Stimulated activated naive CD4-positive, alpha-beta T cell treated with Interleukin-2 at 50 U/mL for 16 hours (primary cell): ENCODE measurements at places on chromosomes 5 and 9.
A peak's percentile ranks its signal among the peaks of the same experiment; 100 is the strongest.

- no peak for DNase-seq
Observed at GRCh38 chr9:110135846-110136245, 72.1 kb downstream of the C9orf152 start.

DNA sequence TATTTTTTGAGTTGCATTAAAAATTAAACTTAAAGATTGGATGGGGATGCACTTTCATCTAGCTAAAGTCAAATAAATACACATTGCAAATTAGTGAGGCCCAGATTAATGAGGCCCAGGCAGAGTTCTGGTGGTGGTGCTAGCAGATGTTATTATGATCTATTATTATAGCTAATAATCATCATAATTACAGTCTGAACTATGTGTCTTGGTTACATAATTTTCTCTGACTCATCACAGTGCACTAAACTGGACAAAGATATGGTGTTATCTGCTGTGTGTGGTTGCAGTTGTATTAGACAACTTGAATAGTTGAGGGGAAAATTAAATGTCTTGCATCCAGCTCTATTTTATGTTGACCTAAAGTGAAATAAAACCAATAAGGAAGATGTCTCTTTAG lies 568.8 kb downstream of the TLR4 start:
- DNase-seq = no peak

DNA sequence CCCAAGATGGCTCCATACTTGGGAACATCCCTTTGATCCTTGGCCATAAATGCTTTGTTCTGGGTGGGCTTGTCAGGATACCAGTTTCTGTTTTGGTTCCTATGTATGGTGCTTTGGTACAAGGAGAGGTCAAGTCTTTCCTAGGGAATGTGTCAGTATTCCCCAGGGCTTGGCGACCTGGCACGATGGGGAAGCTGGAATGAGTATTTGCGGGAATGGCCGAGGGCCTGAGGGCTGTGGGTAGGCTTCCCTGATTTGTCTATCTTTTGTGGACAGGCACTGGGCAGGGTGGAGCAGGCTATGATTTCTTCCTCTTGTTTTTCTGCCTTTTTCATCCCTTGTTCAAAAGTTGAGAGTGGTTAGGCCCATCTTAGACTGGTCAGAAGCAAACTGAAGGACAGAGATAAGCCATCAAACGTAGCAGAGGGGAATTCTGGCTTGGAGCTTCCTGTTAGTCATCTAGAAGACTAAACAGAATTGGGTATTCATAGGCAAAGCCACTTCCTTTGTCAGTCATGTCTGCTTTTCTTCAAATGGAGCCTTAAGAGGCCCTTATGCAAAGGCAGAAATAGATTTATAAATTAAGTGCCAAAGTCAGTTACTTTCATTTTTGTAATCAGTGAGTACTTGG lies 13.7 kb downstream of the DOCK2 start:
- DNase-seq = no peak

- DNase-seq = no peak
Observed at GRCh38 chr9:91411096-91411771, 12.4 kb downstream of the NFIL3 start.

DNA sequence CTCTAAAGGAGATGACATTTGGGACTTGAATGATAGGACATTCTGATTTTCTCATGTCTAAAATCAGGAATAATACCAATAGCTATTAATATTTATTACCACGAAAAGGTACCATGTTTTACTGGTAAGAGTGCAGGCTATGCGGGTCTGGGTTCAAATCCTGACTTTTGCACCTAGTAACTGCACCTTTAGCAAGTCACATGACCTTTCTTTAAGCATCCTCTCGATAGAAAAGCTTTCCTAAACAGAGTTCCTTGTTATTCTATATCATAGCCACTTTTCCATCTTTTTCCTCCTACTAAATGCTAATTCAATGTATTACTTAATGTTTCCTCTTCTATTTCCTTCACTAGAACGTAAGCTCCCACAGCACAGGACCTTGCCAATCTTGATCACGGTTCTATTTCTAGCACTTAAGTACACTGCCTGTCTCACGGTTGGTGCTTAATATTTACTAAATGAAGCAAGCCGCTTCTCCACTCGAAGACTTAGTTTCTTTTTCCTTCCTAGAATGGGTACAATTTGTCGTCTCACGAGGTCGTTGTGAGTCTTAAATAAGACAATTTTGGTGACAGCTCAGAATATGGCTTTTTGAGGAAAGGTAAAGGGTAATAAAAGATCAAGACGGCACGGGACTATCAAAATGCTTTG lies 816 bp downstream of the RBM18 start:
- DNase-seq = no peak

GRCh38 chr5:44387921-44388320 lies 1.3 kb downstream of the FGF10 start:
- DNase-seq = no peak

DNA sequence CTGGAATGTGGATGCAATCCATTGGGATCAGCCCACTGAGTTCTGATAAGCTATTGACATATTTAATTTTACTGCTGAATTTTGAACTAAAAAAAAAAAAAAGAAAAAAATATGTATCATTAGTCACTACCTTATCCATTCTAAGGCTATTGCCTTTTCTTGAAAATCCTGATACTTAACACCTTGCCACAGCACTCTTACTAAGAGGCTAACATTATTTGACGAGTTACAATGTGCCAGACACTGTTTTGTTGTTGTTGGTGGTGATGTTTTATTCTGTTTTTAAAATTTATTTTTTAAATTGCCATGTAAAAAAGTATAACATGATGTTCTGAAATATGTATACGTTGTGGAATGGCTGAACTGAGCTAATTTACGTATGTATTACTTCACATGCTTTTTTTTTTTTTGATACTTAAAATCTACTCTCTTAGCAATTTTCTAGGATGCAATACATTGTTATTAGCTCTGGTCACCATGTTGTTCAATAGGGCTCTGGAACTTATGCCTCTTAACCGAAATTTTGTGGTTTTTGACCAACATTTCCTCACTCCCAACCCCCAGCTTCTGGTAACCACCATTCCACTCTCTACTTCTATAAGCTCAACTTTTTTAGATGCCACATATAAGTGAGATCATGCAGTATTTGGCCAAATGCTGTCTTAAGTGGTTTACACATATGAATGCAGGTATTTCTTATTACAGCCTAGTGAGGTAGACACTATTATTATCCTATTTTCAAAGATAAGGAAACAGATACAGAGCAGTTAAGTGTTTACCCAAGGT lies 134.8 kb upstream of the PCA3 start:
- DNase-seq = no peak

GRCh38 chr5:122404018-122404417 lies 92.0 kb downstream of the SNCAIP start:
- DNase-seq = no peak

DNA sequence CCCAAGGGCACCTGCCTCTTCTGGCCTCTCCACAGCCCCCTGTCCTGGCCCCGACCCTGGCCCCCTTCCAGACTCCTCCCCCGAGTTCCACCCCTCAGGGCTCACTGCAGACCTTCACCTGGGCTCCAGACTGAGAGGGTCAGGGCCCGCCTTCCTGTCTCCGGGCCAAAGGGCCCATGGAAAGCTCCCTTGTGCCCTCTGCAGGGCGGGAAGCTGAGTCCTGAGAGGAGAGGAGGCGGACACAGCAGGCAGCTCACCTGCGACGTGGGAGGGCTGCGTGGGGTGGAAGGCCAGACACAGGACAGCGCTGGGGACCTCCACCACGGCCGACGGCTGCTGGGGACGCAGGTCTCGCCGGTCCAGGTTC lies 20.6 kb downstream of the DYNC2I2 start:
- DNase-seq = no peak

DNA sequence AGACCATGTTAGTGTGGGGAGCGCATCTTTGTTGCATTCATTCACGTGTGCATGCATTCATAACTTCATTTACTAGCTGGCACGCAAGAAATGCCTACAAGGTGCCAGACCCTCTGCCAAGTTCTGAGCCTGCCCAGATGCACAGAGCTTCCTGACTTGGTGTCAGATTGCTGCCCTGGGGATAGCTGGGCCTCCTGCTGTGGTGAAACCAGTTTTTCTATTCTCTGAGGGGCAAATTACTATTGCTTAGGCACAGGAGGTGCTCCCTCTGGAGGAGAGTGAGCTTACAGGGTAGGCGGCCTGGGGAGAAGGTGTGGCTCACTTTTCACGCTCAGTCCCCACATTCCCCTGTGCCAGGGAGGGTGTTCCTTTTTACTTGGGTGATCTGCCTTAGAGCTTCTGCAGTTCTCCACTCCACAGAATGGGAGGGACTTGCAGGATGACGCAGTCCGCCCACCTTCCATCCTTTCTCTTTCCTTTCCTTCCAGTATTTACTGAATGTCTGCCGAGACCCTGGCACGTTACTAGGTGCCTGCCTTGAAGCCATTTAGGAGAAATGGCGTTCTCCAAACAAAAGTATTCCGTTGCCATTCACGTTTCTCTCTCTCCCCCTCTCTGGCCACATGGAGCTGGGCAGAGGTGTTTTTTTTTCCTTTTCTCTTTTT lies 27.9 kb upstream of the CTNNA1 start:
- no peak for DNase-seq

DNA sequence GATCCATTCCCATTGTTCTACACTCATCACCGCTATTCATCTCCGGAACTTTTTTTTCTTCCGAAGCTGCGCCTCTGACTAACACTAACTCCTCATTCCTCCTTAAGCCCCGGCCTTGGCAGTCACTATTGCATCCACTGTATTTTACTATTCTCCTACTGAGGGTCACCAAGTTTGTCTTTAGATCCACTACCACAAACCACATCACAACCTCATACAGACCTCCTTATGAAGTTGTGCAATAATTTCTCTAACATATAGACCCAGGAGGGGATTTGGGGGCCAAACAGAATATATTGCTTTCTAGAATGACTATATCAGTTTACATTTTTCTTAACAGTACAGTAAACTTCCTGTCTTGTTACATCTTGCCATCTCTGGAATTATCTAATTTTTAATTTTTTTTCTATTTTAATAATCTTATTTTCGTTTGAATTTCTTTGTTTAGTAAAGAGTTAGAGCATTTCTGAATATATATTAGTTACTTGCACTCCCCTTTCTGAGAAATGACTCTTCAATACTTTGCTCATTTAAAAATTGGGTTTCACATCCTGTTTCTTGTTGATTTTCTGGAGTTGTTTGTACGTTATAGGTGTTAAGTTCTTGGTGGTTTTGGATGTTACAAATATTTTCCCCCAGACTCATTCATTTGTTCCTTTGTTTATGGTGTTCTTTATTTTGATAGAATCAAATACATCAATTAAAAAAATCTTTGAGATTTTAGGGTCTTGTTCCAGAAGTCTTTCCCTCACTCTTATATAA lies 37.1 kb downstream of the DMRT2 start:
- no peak for DNase-seq

GRCh38 chr5:67901814-67902496 lies 313.6 kb upstream of the PIK3R1 start:
- no peak for DNase-seq

DNA sequence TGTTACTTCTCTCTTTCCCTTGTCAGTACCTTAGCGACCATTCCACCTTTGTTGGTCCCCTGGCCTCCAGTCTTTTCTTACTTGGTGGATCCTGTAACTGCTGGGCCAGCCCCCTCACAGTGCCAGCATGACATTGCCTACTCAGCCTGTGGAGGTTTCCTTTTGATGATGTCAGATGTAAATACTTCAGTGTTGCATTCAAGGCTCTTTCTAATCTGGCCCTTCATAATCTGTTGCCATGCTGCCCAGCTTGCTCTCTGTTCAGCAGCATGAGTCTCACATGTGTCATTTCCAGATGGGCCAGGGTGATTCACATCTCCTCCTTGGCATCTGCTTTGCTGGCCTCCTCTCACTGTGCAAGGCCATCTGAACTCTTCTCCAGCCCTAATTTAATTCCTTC lies 57.1 kb downstream of the MAST4 start:
- no peak for DNase-seq

- DNase-seq = no peak
Observed at GRCh38 chr5:150582241-150583109, 58.0 kb upstream of the SYNPO start.

GRCh38 chr9:126842977-126843799 lies 17.3 kb upstream of the ZBTB34 start:
- DNase-seq = no peak

DNA sequence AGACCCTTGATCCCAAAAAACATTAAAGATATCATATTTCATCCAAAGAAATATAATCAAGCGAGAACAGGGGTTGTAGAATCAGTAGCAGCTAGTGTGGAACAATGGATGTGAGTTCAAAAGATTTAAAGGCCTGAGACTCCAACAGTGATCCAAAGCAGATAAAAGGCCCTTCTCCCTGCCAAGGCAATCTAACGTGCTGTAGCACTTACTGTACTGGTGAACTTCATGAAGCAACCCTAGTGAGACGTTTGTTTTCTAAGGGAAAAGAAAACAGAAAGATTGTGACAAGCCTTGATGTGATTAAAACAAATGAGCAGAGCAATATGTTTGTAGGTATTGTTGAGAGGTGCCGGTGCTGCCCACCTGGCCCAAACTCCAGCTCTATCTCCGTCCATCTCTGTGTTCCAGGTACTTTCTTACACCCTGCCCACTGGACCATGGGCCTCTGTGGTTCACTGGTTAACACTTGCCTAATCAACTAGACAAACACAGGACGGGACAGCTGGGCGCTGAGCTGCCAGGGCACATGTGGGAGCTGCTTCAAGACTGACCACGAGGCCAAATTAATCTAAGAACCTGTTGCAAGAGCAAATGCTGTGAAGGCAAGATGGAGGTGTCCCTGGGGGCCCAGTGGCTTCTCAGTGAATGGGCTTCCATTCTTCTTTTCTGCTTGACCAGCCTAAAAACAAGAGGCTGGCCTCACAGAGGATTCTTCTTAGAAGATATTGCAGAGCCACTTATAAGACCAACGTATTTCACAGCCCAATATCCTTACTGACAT lies 265.5 kb downstream of the CWC27 start:
- no peak for DNase-seq

GRCh38 chr5:137190441-137190840 lies 308.7 kb downstream of the SPOCK1 start:
- no peak for DNase-seq

DNA sequence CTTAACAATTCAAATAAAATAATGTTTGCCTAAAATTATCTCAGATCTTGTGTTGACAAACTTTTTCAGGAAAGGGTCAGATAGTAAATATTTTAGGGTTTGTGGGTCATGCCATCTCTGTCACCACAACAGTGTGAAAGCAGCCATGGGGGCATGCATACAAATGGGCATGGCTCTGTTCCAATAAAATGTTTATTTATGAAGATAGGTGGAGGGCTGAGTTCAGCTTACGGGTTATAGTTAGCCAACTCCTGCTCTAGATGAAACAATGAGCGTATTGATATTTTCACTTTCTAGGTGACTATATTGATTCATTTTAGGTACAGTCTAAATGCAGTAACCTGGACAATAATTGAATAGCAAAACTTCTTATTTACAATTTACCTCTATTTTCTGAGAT lies 533.8 kb upstream of the CLINT1 start:
- no peak for DNase-seq

- DNase-seq = peak; percentile 2
Observed at GRCh38 chr9:114805670-114806525, at the start of gene TNFSF15. TNFSF15 (minus strand) TSS chr9:114806039; CDS start chr9:114806012, 27 bp downstream.

DNA sequence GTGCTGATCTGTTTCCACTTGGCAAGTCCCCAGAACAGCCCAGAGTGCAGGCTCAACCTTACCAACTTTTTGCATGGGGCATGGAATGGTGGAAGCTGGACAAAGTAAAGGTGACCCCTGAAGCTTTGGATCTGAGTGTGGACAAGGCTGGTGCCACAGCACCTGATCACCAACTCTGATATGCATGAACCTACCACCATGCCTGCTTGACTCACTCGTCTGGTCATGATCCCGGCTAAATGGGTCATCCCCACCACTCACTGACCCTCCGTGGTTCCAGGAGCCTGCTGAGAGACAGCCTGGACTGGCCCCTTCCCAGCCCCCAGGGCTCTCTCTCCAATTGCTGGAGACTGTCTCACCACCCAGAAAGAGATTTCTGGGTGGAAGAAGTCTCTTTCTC lies 14.4 kb upstream of the SLC22A4 start:
- no peak for DNase-seq

- no peak for DNase-seq
Observed at GRCh38 chr5:158676642-158677469, 422.9 kb downstream of the EBF1 start.
